ENCODE measurements at places on chromosomes 2 and 18.
A peak's percentile ranks its signal among the peaks of the same experiment; 100 is the strongest.

- DNase-seq: no peak
Observed at GRCh38 chr2:197211881-197212342, 98.7 kb downstream of the ANKRD44 start.

DNA sequence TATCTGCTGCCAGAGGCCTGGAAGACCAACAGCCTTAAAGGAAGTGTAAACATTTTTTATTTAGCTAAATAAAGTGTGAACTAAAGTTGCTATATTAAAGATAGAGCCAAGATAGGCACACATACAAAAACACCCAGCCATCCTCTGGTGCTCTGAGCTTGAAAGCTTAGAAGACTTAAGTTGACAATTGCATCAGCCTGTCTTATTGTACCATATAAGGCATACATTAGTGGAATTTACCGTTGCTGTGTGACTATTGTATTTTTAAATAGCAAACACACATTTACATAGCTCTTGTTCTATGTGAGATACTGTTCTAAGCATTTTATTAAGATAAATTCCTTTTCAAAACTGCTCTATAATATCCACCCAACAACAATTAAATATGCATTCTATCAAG is 736.6 kb upstream of the ZEB2 start:
- DNase-seq: no peak

DNA sequence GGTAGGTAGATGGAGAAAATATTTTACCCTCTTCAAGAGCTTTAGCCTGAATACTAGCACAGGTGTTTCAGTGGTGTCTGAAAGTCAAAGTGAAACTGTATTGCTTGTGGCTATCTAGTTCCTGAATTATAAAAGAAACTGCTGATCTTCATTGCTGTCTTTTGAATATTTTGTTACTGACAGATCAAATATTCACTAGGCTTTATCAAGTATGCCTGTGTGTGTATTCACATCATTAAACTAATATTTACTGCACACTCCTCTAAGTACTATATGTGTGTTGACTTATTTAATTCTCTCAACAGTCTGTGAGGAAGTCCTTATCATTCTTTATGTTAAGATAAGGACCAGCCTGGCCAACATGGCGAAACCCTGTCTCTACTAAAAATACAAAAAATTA is 139.6 kb downstream of the SOCS6 start:
- DNase-seq: no peak

DNA sequence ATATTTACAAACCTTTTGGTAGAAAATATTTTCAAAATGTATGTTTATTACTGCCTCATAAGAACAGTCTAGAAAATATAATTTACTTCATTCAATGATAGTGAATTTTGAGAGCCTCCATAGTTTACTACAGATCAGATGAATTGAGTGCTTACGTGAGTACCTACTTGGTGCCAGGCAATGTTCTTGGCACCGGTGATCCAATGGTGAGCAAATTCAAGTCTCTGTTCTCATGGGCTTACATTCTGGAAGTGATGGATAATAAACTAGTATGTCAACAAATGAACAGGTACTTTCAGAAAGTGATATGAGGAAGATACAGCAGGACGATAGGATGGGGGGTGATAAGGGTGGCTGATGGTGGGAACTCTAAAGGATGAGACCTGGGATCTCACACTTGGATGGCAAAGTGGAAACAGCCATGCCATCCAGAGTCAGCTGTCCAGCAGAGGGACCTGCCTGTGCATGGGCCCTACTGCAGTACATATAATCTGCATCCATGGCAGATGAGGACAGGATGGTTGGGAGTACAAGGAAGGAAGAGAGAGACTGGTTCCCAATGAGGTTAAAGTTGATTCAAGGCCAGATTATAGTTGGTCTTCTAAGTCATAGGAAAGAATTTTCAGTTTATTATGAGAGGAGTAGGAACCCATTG is 277.0 kb downstream of the NEDD4L start:
- peak; percentile 12 for DNase-seq

- no peak for DNase-seq
Observed at GRCh38 chr2:143165291-143165690, 36.1 kb downstream of the ARHGAP15 start.

DNA sequence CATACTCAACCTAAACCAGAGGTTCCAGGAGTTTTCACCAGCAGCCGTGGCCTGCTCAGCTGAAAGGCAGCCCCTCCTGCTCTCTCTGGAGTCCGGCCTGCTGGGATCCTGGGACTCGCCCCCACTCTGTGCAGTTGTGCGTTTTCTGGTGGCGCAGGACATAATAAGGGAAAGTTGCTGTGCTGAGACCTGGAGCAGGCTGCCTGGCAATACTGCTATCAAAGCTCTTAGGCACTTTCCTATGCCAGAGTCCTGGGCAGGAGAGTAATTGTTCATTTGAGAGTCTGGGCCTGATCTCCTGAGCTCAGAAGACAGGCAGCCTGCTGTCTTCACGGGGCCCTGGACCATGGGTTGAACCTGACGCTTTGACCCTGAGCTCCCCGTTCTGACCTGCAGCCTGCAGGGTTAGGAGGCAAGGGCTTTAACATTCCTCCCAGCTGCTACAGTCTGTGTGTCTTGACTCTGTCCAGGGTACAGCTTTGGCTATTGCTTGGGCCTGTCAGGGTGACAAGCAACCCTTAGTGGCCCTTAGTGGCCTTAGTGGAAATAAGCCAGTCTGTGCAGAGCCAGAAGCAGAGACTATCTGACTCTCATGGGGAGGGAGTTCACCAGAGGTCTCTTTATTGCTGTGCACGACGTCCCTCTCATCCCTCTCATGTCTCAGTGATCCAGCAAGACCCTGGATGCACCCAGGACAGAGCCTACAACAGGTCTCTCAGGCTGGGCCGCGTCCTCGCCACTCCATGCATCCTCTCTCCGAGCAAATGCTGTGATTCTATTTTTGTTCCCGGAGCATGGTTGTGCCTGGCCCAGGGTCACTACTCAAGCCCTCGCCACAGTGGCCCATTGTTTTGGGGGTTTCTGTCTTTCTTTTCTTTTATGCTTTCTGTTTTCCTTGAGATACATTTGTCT is 60.6 kb downstream of the ACKR3 start:
- DNase-seq: no peak

- no peak for DNase-seq
Observed at GRCh38 chr18:79405019-79405780, 9.5 kb downstream of the NFATC1 start.

DNA sequence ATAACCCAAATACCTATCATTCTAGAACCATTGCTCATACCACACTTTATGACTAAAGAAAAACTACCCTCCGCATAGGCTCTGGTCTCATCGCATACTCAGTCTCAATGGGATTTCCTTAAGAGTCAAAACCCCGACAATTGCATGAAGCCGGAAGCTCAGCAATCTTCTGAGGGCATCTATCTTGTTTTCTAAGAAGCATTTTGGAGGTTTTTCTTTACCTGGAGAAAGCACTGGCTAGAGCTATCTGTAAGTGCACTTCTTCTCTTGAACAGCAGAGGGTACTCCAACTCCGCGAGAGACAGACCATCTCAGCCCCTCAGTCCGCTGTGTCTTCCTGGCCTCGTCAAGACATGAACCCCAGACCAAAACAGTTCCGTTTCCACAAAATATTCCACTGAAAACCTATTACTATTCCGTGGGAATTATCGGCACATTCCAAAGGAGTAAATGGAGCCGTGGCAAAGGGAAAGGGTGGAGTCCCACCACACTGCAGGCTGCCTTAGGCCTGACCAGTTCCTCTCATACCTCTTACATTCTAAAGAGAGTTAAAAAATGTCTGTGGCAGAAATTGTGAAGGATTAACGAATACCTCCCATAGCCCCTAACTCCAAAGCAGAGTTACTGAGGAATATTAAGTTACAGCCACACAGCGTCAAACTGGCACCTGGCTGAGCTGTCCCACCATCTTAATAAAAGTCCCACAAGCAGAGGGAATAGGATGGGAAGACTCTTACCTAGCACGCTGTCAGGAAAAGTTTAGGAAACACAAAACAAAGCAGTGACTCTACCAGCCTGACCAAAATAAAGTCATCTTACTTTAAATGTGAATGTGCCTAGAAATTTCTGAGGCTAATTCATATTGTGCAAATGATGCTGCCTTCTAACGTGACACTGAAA is 325.6 kb upstream of the VRK2 start:
- peak; percentile 73 for DNase-seq

- DNase-seq: no peak
Observed at GRCh38 chr2:11949732-11950523, 203.5 kb downstream of the LPIN1 start.

DNA sequence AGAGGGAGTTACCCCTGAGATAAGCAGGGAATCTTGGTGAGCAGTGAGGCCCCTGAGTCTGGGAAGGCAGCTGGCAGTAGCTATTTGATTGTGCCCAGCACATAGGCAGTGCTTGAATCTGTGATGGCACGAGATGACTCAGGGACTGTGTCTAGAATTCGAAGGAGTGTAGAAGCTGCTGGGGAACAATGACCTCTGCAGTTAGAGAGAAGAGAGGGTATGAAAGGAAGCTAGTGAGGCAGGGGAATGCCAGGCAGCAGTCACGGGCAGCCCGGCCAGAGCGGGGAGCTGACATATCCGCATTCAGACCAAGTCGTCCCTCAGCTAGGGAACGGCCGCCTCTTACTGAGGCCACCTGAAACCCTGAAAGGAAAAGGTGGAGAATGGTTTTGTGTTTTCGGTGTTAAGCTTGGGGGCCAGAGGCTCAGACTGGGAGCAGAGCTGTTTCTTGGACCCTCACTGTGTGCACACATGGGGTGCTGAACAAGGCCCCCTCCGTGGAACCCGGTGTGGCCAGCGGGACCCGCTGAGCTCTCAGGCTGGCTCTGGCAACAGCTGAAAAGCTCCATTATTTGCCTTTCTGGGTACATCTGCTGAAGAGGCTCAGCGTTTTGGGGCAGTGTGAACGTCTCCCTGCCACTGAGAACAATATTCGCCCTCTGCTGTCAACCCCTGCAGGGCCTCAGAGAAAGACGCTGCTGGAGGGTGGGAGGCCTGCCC is 32.9 kb downstream of the ARHGEF4 start:
- no peak for DNase-seq

- DNase-seq: peak; percentile 94
Observed at GRCh38 chr18:23401400-23402347, 51.4 kb upstream of the RIOK3 start.

- DNase-seq: no peak
Observed at GRCh38 chr2:59391896-59392295, 1150.8 kb upstream of the FANCL start.

- DNase-seq: no peak
Observed at GRCh38 chr18:48799724-48800315, 150.9 kb downstream of the SMAD7 start.

DNA sequence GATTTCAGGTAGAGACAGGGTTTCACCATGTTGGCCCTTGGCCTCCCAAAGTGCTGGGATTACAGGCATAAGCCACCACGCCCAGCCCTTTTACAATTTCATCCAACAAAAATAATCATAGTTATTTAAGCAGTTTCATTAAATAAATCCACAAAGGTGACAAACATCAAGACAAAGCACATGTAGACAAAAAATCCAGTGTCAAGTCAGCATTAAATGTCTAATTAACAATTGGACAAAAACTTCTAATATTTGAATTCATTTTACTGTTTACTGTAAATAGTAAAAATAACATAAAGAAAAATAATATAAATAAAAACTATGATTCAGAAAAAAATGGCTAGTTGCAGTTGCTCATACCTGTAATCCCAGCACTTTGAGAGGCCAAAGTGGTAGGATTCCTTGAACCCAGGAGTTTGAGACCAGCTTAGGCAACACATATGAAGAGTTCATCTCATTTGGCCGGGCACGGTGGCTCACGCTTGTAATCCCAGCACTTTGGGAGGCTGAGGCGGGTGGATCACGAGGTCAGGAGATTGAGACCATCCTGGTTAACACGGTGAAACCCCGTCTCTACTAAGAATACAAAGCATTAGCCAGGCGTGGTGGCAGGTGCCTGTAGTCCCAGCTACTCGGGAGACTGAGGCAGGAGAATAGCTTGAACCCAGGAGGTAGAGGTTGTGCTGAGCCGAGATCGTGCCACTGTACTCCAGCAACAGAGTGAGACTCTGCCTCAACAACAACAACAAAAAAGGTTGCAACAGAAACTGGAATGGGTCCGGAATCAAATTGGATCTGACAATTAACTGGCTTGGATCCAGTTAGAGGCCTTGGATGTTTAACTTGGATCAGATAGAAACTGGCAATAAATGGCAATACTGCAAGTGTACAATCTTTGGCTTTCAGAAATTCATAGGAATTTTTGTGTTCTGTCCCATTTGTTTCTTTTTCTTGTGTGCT is 56.9 kb upstream of the MAT2A start:
- no peak for DNase-seq

GRCh38 chr2:218479595-218479994 is 60.7 kb downstream of the VIL1 start:
- no peak for DNase-seq

DNA sequence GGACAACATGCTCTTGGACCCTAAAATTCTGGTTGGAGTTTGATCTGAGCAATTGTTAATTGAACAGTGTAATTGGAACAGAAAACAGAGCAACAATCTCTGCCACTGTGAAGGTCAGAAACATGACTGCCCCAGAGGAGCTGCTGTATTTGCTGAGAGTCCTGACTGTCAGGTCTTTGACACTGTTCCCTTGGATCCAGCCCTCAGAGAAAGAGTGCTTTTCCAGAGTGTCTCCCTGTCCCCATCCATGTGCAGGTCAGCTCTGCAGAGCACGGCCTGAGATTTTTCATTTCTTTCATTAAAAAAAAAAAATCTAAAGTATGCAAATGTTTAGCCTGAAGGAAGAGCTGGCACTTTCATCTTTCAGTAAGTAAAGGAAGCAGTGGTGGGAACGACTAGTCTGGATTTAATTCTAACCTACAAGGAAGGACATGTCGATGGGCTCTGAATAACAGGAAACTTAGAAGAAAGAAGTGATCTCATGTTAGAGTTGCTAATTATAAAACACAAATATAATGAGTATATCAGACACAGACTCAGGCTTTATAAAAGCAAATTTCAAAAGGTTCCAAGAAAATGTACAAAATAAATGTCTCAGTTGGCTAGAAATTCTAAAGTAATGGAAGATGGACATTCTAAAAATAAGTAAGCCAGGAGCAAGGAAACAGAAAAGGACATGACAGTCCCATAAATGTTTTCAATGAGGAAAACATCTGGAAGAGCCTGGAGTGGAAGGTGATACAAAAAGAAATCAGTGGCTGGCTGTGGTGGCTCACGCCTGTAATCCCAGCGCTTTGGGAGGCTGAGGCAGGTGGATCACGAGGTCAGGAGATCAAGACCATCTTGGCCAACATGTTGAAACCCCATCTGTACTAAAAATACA is 876.5 kb downstream of the EPHA4 start:
- no peak for DNase-seq

DNA sequence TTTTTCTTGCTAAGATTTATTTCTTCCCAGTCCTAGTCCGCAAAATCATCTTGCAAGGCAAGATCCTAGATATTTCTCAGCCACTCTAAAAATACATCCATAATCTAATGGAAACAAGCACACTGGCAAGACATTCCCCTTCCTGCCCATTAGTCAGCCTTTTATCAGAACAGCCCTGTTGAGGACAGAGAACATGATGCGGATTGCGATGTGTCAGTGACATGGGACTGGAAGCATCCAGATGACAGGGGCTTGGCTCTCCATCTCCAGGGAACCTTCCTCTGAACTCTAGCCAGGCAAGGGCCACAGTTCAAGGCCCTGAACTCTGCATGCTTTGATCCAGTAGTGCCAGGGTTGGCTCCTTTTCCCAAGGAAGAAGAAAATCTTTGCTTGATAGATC is 70.0 kb downstream of the VSNL1 start:
- DNase-seq: no peak
